ENCODE measurements at places on chromosomes 1 and 21.
A peak's percentile ranks its signal among the peaks of the same experiment; 100 is the strongest.

GRCh38 chr1:112998592-112999235, 42.7 kb upstream of the SLC16A1 start:
- no peaks in the 10 kb centered on the region for H3K4me1 ChIP-seq
- peak; percentile 89 for DNase-seq
- H3K27me3 ChIP-seq: no peaks in the 10 kb centered on the region
- no peaks in the 10 kb centered on the region for H3K36me3 ChIP-seq
- H3K4me3 ChIP-seq: no peak overlapping the region

- DNase-seq: no peak
- no peak overlapping the region for H3K4me3 ChIP-seq
- peak overlapping the region; percentile 15 for H3K27ac ChIP-seq
Measured at GRCh38 chr1:91764471-91765115, 121.4 kb downstream of the TGFBR3 start.

DNA sequence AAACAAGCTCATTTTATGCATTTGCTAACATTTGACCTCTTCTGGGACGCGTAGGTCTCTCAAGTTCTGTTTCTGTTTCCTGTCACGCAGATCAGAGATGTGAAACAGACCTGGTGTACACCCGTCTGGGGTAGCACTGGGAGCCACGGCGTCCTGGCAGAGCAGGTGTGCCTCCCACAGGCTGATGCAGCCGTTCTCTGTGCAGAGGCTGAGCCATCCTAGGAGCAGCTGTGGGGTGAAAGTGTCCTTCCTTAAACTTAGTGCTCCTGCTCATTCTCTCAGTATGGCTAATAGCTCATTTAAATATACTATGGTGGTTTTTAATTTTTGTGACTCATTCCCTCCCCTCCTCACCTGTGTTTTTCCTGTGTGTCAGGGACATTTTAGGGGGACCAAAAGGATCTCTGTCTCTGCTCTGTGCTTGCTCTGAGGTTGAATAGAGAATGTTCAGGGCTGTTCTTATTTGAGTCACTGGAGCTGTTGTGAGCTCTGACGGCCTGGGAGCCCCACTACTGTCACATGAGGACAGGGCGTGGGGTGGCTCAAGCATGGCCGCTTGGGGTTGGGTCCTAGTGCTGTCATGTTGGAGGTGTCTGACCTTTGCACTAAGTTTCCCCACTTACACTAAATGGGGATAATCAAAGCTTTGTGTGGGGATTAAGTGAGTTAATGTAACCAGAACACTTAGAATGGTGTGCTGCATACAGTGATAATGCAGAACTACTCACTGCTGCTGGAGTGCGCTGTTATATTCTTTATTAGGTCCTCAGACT, 43.0 kb downstream of the GALNT2 start:
- H3K27ac ChIP-seq: peak overlapping the region; percentile 47
- H3K36me3 ChIP-seq: no peaks in the 10 kb centered on the region
- no peak overlapping the region for H3K4me3 ChIP-seq
- DNase-seq: peak; percentile 62
- H3K4me1 ChIP-seq: peaks cover 54% of the 10 kb centered on the region

DNA sequence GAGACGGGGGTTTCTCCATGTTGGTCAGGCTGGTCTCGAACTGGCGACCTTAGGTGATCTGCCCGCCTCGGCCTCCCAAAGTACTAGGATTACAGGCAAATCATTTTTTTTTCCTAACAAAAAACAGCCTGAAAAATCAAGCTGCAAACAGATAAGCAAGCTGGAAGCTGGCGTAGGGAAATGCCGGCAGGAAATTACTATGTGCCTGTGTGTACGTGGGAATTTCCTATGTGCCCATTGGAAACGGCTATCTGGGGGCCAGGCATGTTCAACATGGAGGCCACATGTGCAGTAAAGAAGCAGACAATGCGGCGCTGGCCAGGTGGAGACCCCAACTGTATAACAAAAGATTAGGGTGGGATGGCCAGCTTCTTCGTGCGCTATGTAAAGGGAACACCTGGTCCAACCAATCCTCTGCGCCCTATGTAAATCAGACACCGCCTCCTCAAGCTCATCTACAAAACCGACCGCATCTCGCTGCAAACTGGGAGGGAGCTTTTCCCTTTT, 9.1 kb upstream of the AADACL4 start:
- no peaks in the 10 kb centered on the region for H3K27me3 ChIP-seq
- no peak for DNase-seq
- no peak overlapping the region for H3K4me3 ChIP-seq
- no peaks in the 10 kb centered on the region for H3K36me3 ChIP-seq
- no peak overlapping the region for H3K27ac ChIP-seq

DNA sequence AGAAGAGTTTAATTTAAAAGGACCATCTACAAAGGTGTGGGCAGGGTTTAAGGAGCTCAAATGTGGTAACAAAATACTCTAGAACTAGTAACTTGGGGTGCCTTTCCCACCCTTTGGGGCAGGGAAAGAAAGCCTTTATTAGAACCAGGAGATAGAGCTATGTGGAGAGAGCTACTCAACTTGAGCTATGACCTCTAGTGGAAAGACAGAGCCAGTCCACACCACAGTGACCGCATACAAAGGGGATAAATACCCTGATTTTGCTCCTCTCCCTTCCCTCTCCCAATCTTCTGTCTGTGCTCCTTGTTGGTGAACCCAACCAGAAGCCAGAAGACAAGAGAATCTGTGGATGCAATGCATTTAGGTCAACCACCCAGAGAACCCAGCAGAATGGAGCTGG, 54.4 kb upstream of the JAK1 start:
- H3K36me3 ChIP-seq: no peaks in the 10 kb centered on the region
- no peak overlapping the region for H3K27ac ChIP-seq
- no peaks in the 10 kb centered on the region for H3K4me1 ChIP-seq
- H3K27me3 ChIP-seq: no peaks in the 10 kb centered on the region

- no peak overlapping the region for H3K27ac ChIP-seq
- H3K4me1 ChIP-seq: peaks cover 29% of the 10 kb centered on the region
- H3K27me3 ChIP-seq: no peaks in the 10 kb centered on the region
- DNase-seq: no peak
- no peak overlapping the region for H3K4me3 ChIP-seq
Measured at GRCh38 chr1:33258788-33259274, 2.5 kb downstream of the ZNF362 start.

GRCh38 chr1:208374391-208374941, 130.3 kb upstream of the PLXNA2 start:
- no peaks in the 10 kb centered on the region for H3K36me3 ChIP-seq
- H3K27ac ChIP-seq: no peak overlapping the region
- DNase-seq: no peak

GRCh38 chr21:17931080-17931479, 111.9 kb upstream of the C21orf91 start:
- no peak for DNase-seq
- no peaks in the 10 kb centered on the region for H3K36me3 ChIP-seq
- no peaks in the 10 kb centered on the region for H3K27me3 ChIP-seq
- no peak overlapping the region for H3K4me3 ChIP-seq

GRCh38 chr21:46269466-46269865, 15.9 kb downstream of the MCM3AP start:
- H3K4me1 ChIP-seq: no peaks in the 10 kb centered on the region
- H3K36me3 ChIP-seq: peaks cover 100% of the 10 kb centered on the region
- no peaks in the 10 kb centered on the region for H3K27me3 ChIP-seq
- no peak overlapping the region for H3K27ac ChIP-seq
- DNase-seq: no peak
- H3K4me3 ChIP-seq: no peak overlapping the region

- DNase-seq: peak; percentile 51
- H3K36me3 ChIP-seq: no peaks in the 10 kb centered on the region
- H3K4me1 ChIP-seq: no peaks in the 10 kb centered on the region
- H3K27me3 ChIP-seq: peaks cover 16% of the 10 kb centered on the region
- H3K4me3 ChIP-seq: no peak overlapping the region
- H3K27ac ChIP-seq: peak overlapping the region; percentile 39
Measured at GRCh38 chr1:24910751-24911650, 19.1 kb downstream of the RUNX3 start.

DNA sequence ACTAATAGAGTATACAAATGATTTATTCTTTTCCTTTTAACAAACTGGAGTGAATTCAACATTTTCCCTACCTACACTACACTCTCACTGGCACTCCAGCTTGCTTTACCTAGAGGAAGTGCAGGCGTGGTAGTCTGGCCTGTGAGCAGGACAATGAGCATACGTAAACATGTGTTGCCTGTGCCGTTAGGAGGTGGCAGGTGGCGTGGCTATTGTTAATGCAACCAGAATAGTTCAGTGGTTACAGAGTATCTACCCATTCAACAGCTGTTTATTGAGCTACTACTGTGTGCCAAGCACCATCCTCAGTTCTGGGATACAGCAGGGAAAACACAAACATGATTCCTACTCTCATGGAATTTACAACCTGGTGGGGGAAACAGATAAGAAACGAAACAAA, 299.7 kb upstream of the KAZN start:
- H3K36me3 ChIP-seq: no peaks in the 10 kb centered on the region
- H3K27ac ChIP-seq: no peak overlapping the region
- DNase-seq: no peak
- H3K4me3 ChIP-seq: no peak overlapping the region
- no peaks in the 10 kb centered on the region for H3K4me1 ChIP-seq
- no peaks in the 10 kb centered on the region for H3K27me3 ChIP-seq

DNA sequence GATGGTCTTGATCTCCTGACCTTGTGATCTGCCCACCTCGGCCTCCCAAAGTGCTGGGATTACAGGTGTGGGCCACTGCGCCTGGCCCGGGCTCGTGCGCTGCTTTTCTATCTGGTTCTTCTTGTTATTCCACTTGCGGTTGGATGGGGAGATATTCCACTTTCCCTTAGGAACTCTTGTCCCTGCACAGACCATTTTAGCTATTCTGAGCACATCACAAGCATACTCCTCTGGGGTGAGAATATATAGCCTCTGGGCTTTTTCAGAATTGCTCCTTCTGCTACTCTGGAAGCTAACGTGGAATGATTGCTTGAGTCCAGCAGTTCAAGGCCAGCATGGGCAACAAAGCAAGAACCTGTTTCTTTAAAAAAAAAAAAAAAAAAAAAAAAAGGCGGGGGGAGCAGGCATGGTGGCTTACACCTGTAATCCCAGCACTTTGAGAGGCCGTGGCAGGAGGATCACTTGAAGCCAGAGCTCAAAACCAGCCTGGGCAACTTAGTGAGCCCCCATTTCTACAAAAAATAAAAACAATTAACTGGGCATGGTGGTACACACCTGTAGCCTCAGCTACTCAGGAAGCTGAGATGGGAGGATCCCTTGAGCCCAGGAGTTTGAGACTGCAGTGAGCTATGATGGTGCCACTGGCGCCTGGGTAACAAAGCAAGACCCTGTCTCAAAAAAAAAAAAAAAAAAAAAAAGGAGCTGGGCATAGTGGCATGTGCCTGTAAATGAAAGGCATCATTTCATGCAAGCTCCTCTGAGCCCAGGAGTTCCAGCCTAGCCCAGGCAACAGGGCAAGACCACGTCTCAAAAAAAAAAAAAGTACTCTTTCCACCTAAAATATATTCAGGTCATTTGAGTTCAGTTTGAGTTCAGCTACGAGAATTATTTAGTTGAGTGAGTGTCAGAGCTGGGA, 11.8 kb upstream of the PGD start:
- DNase-seq: no peak
- peak overlapping the region; percentile 27 for H3K4me3 ChIP-seq
- no peaks in the 10 kb centered on the region for H3K27me3 ChIP-seq
- peaks cover 19% of the 10 kb centered on the region for H3K4me1 ChIP-seq

DNA sequence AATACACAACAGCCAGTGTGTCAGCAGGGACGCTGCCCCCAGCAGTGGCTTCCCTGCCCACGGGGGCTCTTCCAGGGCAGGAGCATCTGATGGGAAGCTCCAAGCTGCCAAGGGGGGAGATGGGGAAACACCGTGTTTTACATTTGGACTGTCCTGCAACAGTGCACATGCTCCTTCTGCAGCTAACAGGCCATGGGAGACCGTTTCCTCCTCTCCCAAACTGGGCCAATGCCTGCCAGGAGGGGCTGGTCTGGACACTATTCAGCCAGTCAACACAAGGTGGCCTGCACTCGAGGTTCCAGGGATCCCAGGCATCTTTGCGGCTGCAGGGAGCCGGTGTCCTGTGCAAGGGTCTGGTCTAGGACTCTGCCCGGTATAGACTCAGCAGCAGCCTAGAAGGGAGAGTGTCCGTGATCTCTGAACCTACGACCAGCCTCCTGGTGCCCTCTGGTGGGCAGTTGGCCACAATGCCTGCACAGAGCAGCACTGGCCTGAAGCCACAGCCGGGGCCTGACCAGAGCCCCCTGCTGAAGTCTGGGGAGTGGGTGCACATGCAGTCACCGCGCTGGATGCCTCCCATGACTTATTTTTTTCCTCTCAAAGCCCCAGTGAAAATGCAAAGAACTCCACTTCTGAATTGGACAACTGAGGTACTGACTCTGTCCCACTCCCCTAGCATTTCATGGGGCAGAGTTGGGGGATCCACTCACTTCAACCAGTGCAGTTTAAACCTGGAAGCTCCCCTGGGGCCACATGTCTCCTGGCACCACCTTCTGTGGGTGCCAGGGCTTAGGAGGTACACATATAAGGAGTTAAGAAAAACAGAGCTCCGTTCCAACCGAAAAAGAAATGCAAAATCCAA, 33.3 kb downstream of the RCC2 start:
- DNase-seq: peak; percentile 63
- no peak overlapping the region for H3K27ac ChIP-seq
- H3K36me3 ChIP-seq: peaks cover 29% of the 10 kb centered on the region
- no peaks in the 10 kb centered on the region for H3K4me1 ChIP-seq
- H3K4me3 ChIP-seq: no peak overlapping the region

DNA sequence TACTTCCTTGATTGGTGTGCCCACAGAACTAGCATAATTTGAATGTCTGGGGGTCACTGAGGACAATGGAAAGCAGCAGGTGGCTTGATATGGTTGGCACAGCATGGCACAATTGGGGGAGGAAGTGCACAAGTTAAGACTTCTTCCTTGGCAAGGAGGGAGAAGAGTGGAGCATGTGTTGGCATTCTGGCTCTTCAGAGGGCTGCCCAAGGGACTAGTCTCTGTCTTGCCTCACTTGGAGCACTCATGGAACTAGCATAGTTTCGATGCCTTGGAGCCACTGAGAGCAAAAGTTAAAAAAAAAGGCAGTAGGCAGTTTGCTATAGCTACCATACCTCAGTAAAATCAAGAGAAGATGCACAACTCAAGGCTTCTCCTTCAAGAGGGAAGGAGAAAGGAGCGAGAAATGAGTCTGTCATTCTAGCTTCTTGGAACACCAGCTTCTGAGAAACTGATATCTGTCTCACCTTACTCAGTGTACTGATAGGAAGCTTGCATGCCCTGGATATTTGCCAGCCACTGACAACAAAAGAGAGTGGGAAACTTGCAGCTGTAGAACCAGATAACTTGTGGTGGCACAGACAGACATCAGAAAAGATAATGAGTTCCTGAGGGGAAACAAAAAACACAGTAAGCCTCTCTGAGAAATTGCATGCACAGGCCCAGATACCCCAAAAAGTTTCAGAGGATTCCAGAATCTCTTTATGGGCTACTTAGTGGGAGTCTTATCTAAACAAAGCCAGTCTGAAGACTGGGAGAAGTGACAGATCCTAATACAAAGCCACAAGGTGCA, 207.5 kb upstream of the SAMSN1 start:
- H3K27ac ChIP-seq: no peak overlapping the region
- no peak for DNase-seq
- no peak overlapping the region for H3K4me3 ChIP-seq
- no peaks in the 10 kb centered on the region for H3K4me1 ChIP-seq
- no peaks in the 10 kb centered on the region for H3K27me3 ChIP-seq

GRCh38 chr1:187342495-187342894, 513.7 kb downstream of the PLA2G4A start:
- no peak overlapping the region for H3K27ac ChIP-seq
- no peaks in the 10 kb centered on the region for H3K36me3 ChIP-seq
- no peaks in the 10 kb centered on the region for H3K4me1 ChIP-seq
- H3K4me3 ChIP-seq: no peak overlapping the region

Data from stomach (tissue), 19 donors.